ENCODE measurements at places on chromosomes 1 and 21.
A peak's percentile ranks its signal among the peaks of the same experiment; 100 is the strongest.

DNA sequence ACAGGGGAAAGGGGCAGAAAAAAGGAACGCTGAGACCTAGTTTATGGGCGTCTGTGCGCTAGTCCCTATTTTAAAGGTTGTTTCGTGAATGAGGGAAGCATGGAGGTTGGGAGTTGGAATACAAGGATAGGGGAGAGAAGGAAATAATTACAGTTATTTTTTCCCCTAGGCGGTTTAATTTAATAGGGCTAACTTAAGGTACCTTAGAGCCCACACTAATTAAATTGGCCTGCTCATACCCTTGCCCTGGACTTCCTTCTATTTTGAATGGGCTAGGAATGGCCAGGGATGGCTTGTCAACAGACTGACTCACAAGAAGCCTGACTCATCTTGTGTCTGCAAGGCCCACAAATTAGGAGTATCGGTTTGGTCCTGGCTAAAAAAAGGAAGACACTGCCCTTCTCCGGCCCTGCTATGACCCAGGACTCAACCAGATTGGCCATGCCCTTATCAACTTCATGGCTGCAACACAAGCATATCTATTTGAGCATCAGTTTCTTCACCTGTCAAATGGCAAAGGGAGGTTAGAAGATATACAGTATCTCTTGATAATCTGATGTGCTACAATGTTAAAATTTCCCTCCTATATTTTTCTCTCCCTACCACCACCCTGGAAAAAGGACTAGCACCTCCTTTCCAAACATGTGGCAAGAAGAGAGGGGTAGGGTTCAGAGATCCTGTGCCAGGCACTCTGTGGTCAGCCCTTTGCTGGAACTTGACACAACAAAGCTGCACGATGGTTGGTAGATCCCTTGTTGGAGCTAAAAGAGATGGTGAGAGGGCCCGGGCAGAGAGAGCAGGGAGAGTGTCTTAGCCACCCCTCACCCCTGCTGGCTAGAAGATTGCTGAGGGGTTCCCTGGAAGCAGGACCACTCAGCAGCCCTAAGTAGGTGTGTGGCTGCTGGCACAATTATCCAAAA is 2.2 kb upstream of the SSBP3 start:
- no peak for DNase-seq

GRCh38 chr1:103256490-103256889 is 148.2 kb upstream of the COL11A1 start:
- no peak for DNase-seq

- peak; percentile 79 for DNase-seq
Observed at GRCh38 chr1:228332797-228333738, 73.6 kb downstream of the TRIM11 start.

- no peak for DNase-seq
Observed at GRCh38 chr1:7366955-7367665, 404.0 kb upstream of the VAMP3 start.

DNA sequence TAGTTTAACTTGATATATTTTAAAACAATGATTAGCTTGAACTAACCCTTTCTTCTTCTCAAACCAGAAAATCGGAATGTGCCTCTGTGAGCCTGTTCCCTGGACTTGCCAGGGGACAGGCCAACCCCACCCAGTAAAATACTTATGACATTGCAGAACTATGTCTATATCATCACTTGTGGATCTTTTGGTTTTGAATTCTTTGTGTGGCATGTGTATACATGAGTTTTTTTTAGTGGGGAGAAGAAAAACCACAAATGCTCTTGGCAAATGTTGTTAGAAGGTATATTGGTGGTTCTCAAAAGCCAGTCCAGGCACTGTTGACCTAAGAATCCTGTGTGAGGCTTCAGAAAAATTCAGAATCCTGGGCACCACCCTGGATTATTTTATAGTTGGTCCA is 347.4 kb downstream of the SIPA1L2 start:
- no peak for DNase-seq

DNA sequence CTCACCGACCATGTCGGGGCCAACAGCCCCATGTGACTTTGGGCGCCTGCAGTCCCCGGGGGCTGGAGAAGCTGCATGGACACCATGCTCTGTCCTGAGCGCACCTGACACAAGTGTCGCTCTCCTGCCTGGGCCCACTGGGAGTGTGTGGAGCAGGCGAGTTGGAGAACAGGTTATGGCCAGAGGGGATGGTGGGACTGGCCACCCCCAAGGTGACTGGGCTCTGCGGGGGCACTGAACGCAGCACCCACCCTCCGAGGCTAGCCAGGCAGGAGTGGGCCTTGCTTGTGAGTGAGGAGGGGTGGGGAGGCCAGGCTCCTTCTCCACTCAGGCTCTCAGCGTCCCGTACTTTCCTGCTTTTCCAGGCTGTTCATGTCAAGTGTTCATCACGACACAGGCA is 35.6 kb downstream of the SNAP47 start:
- no peak for DNase-seq

GRCh38 chr1:41678111-41678878 is 193.8 kb upstream of the EDN2 start:
- no peak for DNase-seq

- no peak for DNase-seq
Observed at GRCh38 chr1:162416909-162417308, 5.0 kb upstream of the SH2D1B start.

DNA sequence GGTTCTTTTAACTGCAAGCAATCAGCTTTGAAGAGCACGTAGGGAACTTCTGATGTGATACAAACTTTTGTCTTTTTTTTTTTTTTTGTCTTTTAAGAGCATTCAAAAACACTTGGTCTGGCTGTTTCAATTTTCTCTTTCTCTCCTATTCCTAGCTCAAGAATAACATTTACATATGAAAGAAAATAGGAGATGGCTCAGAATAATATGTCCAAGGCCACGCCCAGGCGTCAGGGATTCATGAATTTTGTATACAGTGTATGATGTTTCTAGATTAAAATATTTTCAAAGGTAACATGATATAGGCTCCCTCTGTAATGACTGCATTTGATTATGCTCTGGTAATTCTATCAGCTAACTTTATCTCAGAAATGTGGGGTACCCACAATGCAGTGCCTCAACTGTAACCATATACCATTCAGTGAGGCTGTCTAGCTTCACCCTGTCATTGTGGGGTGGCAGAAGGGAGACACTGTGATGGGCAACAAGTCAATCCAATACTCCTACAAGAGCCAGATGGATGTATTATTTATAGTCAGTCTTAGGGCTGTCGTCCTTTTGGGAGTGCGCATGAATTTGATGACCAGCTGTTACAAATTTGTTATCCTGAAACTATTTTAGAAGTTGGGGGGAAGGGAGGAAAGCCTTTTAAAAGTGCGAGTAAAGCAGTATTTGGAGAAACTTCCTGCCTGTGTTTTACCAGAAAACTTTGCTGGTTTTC is 1.5 kb upstream of the AKNAD1 start:
- DNase-seq, result no peak

DNA sequence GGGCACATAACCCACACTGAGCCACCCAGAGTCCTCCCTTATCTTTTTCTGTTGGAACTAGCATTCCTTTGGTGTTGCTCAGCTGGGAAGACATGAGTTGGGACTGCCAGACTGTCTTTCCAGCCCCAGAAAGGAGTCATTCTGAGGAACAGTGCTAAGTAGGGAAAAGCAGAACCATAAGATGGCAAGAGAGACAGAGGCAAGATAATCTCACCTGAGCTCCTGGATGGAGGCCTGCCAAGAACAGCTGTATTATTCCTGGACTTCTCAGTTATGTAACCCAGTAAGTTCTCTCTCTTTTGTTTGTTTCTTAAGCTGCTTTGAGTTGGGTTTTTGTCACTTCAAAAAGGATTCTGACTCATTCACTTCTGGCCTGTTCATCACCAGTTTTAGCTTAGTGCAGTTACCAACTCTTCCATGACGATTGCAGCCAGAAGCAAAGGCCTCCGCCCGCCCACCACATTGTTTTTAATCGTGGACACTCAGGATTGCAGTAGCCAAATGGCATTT is 134.4 kb downstream of the OMA1 start:
- no peak for DNase-seq

GRCh38 chr1:100543640-100544039 is 5.7 kb downstream of the GPR88 start:
- no peak for DNase-seq

DNA sequence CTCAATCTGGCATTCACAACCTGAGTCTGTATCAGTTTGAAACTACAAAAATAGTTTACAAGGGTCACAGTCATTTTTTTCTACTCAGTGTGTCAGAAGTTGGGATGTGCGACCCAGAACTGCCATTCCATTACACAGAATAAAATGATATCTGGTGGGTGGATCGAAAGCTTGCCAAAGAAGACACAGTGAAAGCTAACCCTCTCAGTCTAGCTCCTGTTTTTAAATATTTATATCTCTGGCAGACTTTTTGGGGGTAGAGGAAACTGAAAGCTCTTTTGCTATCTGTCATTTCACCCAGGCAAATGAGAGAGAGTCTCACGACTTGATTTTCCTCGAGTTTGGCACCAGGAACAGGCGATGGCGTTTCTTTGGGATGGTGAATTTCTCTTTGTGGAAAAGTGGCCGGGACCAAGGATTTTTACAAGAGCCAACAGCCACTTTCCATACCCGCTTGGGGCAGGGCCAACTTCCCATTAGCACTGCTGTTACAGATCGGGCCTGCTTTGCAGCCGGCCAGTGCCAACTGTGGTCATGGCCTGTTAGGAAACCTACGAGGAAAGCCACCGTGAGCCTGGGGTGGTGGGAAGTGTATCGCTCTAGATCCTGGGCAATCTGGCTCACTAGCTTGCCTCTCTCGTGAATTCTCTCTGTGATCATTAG is 185.5 kb upstream of the NFIA start:
- DNase-seq, result no peak

GRCh38 chr1:10755970-10756521 is 40.4 kb downstream of the CASZ1 start:
- DNase-seq, result no peak

DNA sequence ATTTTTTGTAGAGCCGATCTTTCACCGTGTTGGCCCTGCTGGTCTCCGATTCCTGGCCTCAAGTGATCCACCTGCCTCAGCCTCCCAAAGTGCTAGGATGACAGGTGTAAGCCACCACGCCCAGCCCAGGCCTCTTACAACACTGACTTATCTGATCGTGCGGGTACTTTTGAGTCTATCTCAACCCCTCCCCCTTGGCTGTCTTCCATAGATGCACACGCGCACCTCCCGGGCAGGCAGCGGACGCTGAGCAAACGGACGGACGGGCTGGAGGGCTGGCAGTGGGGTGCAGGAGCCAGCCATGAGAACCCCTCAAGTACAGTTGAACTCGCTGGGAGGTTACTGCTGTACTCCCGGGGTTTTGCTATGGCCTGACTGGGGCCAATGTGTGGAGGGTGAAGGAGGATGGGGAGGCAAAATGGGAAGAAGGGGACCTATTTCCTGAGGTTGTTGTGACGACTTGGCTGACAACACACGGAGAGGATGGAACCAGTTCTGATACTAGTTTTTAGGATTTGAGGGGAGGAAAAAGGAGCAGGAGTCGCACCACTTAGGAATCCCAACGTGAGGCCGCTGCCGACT is 959 bp downstream of the CD58 start:
- DNase-seq, result no peak

DNA sequence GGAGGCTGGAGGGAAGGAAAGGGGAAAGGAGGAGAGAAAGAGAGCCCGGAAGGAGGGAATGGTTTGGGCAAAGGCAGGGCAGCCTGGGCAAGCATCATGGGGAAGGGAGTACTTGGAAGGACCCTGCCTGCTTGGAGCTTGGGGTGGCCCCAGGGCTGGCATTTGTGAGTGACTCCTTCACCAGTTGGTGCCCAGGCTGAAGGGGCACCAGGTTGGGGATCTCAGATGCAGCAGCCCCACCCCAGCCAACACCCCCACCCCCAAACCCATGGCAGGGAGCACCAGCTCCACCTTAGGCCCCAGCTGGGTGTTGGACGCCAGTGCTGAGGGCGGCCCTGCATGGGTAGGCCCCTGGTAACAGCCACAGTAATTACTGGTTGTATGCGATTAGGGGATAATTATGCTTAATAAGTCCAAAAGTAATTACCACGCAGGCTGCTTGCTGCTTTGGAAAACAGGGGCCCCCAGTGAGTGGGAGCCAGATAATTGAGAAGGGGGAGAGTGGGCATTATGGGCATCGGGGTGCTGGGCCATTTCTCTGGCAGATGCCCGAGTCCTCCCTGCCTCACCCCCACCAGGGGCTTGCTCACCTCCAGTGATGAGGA is 78.3 kb downstream of the VWA5B1 start:
- no peak for DNase-seq

- DNase-seq, result no peak
Observed at GRCh38 chr1:58149271-58149812, 397.2 kb downstream of the OMA1 start.

GRCh38 chr1:231165371-231165770 is 3.5 kb downstream of the TRIM67 start:
- DNase-seq, result no peak

- DNase-seq, result no peak
Observed at GRCh38 chr1:91015794-91016550, 5.9 kb downstream of the ZNF644 start.

- no peak for DNase-seq
Observed at GRCh38 chr1:210757677-210758076, 376.3 kb downstream of the KCNH1 start.

DNA sequence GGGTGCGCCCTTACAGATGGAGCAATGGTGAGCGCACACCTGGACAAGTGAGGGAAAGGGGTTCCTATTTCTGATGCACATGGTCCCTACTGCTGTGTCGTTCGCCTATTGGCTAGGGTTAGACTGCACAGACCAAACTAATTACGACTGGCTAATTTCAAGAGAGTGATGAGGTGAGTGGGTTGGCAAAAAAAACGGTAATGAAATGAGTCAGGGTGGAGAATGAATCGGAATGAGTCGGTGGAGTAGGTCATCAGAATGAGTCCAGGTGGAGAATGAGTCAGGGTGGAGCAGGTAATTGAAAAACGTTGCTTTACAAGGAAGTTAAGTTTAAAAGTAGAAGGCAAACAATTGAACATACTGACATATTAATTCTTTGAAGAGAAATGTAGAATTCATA is 79.8 kb downstream of the WDR4 start:
- DNase-seq, result peak; percentile 26

- DNase-seq, result no peak
Observed at GRCh38 chr1:151157067-151157531, 650 bp downstream of the TNFAIP8L2 start.

GRCh38 chr21:27596196-27596595 is 629.3 kb upstream of the ADAMTS5 start:
- DNase-seq, result no peak

Data from mesenteric fat pad (tissue), 1 donor.